ENCODE measurements at places on chromosomes 1 and 21. TPM values are rescaled to one million over a fixed set of nuclear protein-coding genes. Genes with fewer than 3 reads are reported as not detected.

- peaks cover 11% of the 10 kb centered on the region for H3K4me1 ChIP-seq
- no peak overlapping the region for H3K27ac ChIP-seq
- no peak for DNase-seq
- H3K4me3 ChIP-seq, result no peak overlapping the region
- no peaks in the 10 kb centered on the region for H3K36me3 ChIP-seq
- peaks cover 6% of the 10 kb centered on the region for H3K27me3 ChIP-seq
Measured at GRCh38 chr1:46530791-46531409, 20.5 kb downstream of the KNCN start.

RSPO1 gene
- not detected for total RNA-seq

PDE4B gene
- 34.5 TPM for total RNA-seq

DNA sequence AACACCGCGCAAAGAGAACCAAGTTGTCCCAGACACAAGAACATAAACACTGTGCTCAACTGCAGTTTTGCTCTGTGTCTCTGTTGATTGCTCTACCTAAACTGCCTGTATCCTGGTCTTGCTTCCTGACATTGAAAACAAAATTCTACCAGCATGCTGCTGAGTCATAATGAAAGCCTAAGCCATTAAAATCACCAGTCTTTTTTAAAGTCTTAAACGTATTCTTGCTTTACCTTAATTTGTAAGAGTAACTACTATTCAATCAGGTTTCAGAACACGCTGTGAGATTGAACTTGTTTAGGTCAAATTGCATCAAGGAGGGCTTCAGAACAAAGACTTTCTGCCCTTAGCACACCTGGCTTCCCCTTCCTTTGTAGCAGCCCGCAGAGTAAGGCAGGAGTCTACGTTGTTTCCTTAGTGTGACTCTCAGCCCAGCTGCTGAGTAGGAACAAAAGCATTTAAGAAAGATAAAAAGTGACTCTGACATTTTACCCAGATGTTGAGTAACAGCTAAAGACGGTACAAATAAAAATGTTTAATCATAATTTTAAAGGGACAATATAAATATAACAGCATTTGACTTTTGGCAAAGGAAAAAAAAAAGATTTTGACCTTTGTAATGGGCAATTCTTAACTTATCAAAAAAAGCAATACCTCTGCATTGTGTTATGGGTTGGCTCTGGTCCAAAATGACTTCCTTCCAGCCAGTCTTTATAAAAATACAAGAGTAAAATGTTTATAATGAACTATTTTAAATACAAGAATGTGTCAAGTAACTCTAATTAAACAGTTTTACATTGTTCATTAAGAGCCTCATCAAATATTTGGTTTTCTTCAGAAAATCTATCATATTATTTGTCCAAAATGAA is 186.9 kb upstream of the ADGRL4 start:
- no peaks in the 10 kb centered on the region for H3K36me3 ChIP-seq
- DNase-seq, result no peak
- H3K4me1 ChIP-seq, result no peaks in the 10 kb centered on the region
- no peak overlapping the region for H3K27ac ChIP-seq
- H3K27me3 ChIP-seq, result no peaks in the 10 kb centered on the region
- no peak overlapping the region for H3K4me3 ChIP-seq

DNA sequence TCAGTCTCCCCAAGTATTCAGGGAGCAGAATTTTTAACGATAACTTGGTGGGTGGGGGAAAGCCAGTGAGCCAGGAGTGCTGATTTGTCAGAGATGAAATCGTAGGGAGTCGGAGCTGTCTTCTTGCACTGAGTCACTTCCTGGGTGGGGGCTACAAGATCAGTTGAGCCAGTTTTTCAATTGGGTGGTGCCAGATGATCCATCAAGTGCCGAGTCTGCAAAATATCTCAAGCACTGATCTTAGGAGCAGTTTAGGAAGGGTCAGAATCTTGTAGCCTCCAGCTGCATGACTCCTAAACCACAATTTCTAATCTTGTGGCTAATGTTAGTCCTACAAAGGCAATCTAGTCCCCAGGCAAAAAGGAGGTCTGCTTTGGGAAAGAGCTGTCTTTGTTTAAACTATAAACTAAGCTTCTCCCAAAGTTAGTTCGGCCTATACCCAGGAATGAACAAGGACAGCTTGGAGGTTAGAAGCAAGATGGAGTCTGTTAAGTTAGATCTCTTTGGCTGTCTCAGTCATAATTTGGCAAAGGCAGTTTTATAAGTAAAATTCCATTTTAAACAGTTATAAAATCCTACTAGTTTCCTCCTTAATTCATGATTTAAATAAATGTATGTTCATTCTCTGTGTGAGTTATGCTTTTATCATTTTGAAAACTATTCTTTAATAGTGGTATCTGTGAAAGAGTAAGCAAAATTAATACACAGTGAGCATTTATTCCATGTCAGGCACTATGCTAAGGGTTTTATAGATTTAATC is 51.7 kb downstream of the SLC16A1 start:
- no peaks in the 10 kb centered on the region for H3K27me3 ChIP-seq
- H3K4me3 ChIP-seq, result no peak overlapping the region
- H3K36me3 ChIP-seq, result no peaks in the 10 kb centered on the region
- peaks cover 7% of the 10 kb centered on the region for H3K4me1 ChIP-seq
- DNase-seq, result no peak
- H3K27ac ChIP-seq, result no peak overlapping the region

PLEKHG5 gene
- total RNA-seq, result 2.6 TPM

DNA sequence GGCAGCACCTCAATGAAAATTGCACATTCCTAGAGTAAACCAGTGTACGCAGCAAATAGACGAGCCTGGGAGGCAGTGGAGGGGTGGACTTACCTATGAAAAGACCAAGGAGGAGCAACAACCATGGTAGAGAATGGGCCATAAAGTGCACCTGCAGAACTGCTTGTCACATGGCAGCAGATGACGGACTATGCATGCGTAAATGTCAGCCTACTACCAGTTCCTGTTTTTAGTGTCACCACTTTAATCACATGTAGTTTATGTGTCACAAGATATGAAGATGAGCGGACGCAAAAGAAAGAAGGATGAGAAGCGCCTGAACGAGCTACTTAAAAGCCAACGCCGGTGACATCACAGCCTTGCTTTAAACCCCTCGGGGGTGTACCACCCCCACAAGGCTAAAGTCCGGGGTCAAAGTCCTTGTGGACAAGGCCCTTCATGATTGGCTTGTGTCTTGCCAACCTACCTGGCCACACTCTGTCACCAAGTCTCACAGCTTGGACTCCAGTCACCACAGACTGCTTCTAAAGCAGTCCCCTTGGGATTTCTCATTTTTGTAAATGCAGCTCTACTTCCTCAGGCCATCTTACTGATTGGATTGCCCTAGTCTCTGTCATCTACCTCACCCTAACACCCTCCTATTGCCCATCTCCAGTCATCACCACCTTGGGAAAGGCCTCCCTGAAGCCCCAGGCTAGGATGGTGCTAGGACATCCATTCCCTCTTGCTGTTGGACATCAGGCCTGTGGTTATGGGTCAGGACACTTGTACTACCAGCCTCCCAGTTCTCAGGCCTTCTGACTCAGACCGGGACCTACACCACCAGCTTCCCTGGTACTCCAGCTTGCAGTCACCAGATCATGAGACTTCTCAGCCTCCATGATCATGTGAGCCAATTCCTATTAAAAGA is 6.0 kb upstream of the LY9 start:
- H3K4me1 ChIP-seq, result peaks cover 4% of the 10 kb centered on the region
- no peak overlapping the region for H3K27ac ChIP-seq
- no peak overlapping the region for H3K4me3 ChIP-seq

DNA sequence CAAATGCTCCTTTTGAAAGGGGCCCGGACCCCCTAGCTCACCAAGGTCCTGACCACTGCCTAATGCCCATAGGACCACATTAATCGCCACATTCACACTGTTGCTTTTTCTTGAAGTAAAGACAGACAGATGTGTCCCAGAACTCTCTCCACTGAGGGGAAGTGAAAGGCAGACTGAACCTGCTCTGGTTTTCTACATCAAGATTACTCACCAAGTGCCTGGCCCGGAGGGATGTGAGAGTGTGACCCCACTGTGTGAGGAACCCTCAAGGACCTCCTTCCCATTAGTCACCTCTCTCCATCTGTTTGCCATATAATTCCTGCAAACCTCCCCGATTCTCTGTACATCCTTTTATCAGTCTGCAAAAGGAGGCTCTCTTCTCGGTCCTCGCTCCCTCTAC is 381.5 kb downstream of the OMA1 start:
- no peak for DNase-seq
- no peak overlapping the region for H3K27ac ChIP-seq
- H3K4me3 ChIP-seq, result no peak overlapping the region
- no peaks in the 10 kb centered on the region for H3K4me1 ChIP-seq
- H3K27me3 ChIP-seq, result no peaks in the 10 kb centered on the region
- H3K36me3 ChIP-seq, result no peaks in the 10 kb centered on the region

B3GALT5 gene
- not detected for total RNA-seq

DNA sequence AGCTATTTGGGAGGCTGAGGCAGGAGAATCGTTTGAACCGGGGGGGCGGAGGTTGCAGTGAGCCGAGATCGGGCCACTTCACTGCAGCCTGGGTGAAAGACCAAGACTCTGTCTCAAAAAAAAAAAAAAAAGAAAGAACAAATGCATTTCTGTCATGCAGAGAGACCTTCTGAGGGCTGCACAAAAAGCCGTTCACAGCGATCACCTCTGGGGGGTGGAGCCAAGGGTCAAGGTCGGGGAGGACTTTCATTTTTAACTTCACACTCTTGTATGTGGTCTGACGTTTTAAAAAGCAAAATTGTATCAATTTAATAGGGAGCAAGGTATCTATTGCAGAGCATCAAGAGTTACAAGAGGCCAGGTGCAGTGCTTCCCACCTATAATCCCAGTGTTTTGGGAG is 26.6 kb upstream of the CLDN14 start:
- H3K4me3 ChIP-seq, result no peak overlapping the region
- no peaks in the 10 kb centered on the region for H3K4me1 ChIP-seq
- H3K27ac ChIP-seq, result no peak overlapping the region

- H3K4me3 ChIP-seq, result no peak overlapping the region
- DNase-seq, result no peak
- no peaks in the 10 kb centered on the region for H3K4me1 ChIP-seq
- no peaks in the 10 kb centered on the region for H3K36me3 ChIP-seq
- H3K27me3 ChIP-seq, result no peaks in the 10 kb centered on the region
Measured at GRCh38 chr1:87961992-87962391, 633.3 kb downstream of the LMO4 start.

CHRM3 gene
- 0.11 TPM for total RNA-seq

Measured in CD8-positive, alpha-beta memory T cell (primary cell).